ELF-1 (cell line): ENCODE measurements at places on chromosomes 13 and 19.

DNA sequence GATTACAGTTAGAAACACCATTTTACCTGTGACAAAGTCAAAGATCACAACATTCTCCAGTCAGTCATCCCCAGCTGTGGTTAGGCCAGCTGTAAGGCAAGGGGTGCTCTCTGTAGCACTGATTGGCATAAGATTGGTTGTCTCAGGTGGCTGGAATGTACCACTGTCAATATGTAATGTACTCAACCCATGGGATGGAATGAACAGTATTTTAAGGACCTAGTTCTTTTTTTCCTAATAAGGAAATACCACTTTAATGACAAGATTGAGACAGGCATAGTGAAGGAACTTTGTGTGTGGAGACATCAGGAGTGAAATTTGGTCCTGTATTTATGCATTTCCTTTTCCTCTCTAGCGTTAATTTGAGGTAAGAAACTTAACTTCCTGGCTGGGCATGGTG is 310.7 kb downstream of the ITGBL1 start:
- no peak for DNase-seq

- no peak for DNase-seq
Observed at GRCh38 chr13:43293986-43294385, 270.6 kb downstream of the DNAJC15 start.

DNA sequence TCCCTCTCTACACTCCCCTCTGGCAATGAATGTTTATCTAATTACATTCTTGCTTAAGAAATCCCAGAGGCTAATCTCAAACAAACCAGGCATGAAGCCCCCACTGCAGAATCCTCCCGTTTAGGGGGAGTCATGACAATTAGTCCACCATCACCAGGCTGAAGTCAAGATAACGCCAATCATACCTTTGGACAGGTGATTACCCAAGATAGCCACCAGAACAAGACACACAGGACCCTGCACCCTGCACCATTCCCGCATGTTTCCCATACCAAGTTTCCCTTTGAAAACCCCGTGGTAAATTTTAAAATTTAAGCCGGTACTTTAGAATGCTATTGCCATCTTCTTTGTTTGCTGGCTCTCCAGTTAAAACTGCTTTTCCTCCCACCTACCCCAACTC is 64.8 kb upstream of the XPO4 start:
- peak; percentile 45 for DNase-seq

GRCh38 chr19:279231-279630 is 12.0 kb downstream of the PLPP2 start:
- no peak for DNase-seq
